ENCODE measurements at places on chromosomes 5 and 9. TPM values are rescaled to one million over a fixed set of nuclear protein-coding genes. Genes with fewer than 3 reads are reported as not detected.

The PTPRD gene
- 142 TPM for polyA plus RNA-seq

The SEC24A gene
- polyA plus RNA-seq: 15.7 TPM

The TAF11L10 gene
- not detected for polyA plus RNA-seq

The CCL21 gene
- 142 TPM for polyA plus RNA-seq

The SPINK4 gene
- not detected for polyA plus RNA-seq

DNA sequence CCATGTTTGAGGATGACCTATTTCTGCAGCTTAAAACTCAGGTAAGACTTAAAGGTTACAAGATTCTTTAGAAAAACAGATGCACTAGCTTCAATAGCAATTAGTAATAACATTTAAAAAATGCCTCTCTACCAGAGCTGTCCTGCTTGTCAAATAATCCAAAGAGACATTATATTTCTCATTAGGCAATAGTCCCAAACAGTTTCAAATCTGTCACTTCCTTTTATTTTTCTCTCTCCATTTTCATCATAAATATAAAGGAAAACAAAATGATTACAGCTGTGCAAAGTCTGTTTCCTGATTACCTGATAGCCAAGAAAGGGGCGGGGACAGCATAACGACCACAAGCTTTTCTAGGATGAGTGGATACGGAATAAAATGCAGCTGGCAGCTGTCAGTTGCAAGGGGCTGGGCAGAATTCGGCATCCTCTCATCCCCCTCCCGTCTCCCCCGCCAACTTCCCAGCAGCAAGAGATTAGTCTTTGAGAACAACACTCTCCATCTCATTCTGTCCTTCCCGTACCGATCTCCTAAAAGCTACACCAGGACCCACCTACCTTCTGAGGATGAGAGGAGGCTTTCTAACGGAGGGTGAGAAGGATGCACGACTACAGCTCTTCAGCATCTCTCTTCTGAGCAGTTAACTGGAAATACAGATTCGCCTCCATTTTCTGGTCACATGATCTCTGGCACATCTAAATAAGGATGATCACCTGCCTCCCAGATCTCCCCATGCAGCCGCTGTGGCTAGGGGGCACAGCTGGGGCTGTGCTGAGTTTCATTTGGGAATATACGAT lies 72.5 kb upstream of the PCA3 start:
- DNase-seq: peak; percentile 61

GRCh38 chr5:113167985-113168384 lies 191.4 kb downstream of the DCP2 start:
- DNase-seq: no peak

DNA sequence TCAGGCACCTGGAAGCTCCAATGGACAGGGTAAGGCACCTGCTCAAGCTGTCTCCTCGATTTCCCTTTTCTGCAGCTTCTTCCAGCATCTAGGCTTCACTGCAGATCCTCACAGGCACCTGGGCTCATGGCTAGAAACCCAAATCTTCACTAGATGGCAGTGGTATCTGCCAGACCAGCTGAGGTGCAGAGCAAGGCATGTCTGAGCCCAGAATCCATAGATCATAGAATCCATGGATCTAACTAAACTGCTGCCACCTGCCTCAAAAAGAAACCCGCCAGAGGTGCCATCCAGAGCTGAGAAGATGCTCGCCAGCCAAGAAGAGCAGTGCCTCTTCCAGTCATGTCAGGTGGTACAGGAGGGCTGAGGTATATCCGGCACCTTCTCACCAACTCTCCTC lies 6.9 kb downstream of the SHC3 start:
- DNase-seq: no peak

DNA sequence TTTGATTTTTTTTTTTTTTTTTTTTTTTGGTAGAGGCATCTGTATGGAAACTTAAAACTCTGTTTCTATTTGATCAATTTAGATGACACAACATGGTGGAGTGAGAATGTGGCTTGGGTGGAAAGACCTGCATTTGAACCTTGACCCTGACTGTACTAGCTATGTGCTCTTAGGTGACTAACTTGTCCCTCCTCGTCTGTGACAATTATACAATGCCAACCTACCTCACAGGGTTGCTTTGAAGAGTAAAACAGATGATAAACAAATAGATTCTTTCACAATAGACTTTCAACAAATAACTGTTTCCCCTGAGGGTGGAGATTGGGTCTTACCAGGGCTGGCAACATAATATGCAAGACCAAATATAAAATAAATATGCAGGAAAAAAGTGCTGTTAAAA lies 109.3 kb downstream of the CRB2 start:
- no peak for DNase-seq

DNA sequence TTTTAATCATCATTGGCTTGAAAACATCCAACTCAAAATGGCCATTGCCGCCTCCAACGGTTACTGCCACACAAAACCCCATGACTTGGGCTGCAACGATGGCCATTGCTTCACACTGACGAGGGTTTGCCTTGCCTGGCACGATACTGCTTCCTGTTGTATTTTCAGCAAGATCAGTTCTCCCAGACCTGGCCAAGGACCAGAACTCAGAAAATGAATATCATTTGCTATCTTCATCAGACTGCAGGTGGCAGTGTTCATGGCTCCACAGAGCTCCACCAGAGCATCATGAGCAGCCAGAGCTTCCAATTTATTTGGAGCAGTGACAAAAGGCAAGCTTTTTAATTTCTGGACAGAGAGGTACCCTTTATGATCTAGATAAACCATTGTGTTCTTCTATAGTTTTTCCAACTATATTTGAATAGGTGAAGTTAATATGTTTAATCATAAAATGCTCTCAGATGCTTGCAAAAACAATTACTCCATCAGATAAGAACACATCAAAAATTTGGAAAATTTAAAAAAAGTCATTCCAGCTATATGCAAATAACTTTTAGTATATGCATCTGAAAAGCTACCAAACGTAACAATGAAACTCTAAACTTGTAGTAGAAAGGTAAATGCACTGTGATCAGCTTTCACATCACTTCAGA lies 10.4 kb downstream of the AMACR start:
- peak; percentile 66 for DNase-seq

- DNase-seq: peak; percentile 13
Measured at GRCh38 chr5:64939772-64940510, 171.2 kb downstream of the CWC27 start.

- DNase-seq: no peak
Measured at GRCh38 chr5:127060470-127060985, 12.8 kb downstream of the C5orf63 start.

- no peak for DNase-seq
Measured at GRCh38 chr5:582936-583635, 29.1 kb upstream of the CEP72 start.

GRCh38 chr9:34378376-34379060 lies 1.8 kb upstream of the MYORG start:
- DNase-seq: no peak

DNA sequence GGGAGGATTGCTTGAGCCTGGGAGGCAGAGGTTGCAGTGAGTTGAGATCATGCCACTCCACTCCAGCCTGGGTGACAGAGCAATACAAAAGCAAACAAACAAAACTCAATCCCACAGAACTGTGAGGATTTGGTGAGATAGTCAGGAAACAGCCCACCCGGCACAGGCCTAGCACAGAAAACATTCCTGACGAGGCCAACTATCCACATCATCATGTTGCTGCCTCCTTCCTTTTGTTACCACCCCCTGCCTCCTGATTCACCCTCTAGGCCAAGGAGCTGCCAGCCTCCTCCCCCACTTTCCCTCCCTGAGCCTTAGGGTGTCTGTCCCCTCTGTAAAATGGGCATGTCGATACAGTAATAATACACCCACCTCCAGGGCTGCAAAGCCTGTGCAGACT lies 39.0 kb downstream of the STK10 start:
- no peak for DNase-seq

- no peak for DNase-seq
Measured at GRCh38 chr9:68547417-68547816, 6.7 kb upstream of the TMEM252 start.

DNA sequence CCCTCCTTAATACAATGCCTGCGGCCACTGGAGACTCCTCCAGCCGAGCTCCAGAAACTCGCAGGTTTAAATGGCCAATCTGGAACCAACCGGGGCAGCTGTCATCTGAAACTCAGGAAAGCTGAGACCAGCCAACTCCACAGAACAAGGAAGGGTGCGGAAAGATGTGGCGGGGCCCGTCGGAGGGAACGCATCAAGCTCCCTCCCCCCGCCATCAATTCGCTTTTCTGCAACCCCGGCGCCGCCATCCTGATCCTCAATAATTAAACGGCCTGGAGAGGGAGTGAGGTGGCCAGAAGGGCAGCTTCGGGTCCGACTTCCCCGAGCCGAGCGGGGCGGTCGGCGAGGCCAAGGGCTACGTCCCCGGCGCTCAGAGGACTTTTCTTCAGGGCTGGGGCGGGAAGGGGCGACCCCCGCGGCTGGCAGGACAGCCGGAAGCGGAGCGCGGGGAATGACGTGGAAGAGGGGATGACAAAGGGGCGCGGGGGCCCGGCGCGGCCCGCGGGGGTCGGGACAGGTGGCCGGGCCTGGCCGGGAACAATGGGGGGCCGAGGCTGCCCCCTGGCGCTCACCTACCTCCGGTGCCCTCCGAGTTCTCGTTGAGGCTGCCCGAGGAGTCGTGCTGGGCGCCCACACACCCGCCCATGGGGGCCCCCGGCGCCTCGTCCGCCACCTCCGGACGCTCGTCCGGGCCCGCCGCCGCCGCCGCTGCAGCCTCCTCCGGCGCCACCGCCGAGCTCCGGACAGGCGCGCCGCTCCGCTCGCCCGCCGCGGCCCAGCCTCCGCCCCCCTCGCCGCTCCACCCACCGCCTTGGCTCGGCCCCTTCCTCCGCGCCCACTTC lies at the start of gene UBTD2:
Gene UBTD2, minus strand, starts transcription at position 745 of the 842 bp plus-strand sequence. Its CDS starts 99 bp downstream, at position 646.
- peak; percentile 75 for DNase-seq

DNA sequence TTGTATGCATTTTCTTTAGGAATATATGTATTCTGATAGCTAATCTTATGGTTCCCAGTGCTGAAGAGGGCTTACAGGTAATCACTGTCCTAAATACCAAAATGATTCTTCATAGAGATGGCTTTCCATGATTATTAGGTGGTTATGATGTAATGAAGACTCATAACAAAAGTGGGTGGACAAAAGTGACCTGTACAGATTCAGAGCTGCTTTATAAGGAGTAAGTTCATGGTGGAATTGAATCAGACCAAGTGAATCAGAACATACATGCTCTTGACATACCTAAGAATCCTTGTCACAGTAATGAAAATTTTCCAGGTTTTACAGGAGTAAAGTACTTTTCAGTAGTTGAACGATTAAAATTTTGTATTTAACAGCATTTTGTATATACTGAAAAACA lies 105.6 kb downstream of the NIPBL start:
- DNase-seq: no peak

DNA sequence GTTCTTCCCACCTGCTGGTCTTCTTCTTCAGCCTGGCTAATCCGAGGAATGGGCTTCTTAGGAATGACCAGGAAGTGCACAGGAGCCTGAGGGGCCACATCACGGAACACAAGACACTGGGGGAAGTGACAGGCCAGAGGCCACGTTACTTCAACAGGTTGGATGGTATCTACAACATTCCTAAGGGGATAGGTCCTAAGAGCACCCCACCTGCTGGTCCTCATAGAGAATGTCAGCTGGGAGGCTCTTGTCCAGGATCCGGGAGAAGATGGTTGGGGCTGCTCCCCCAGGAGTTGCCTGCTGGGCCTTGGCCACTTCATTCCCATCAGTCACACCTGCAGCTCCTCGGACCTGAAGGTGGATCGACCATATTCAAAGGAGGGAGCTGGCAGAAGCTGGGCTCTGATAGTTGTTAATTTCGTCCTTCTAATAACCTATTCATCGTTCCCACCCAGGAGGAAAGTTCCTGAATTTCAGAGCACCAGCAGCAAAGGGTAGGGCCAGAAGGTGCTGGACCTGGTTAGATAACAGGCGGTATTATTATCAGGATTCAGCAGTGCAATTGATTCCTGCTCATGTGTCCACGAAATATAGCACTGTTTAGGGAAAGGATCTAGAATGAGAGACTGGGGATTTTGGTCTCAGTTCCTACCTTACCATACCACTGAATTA lies 1.3 kb downstream of the HINT2 start:
- no peak for DNase-seq

DNA sequence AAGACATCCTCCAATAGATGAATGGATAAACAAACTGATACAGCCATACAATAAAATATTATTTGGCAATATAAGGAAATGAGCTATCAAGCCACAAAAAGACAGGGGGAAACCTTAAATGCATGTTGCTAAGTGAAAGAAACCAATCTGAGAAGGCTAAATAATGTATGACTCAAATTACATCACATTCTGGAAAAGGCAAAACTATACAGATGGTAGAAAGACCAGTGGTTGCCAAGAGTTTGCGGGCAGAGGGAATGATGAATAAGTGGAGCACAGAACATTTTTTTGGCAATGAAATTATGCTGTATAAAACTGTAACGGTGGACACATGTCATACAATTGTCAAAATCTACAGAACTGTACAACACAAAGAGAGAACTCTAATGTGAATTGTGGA lies 63.3 kb downstream of the CSF2 start:
- no peak for DNase-seq

GRCh38 chr5:126098330-126099017 lies 324.7 kb upstream of the GRAMD2B start:
- DNase-seq: no peak

GRCh38 chr5:60007729-60008128 lies 114.2 kb upstream of the PDE4D start:
- no peak for DNase-seq

- DNase-seq: no peak
Measured at GRCh38 chr5:122999947-123000563, 36.5 kb downstream of the PPIC start.

Measured in right lung (tissue), 10 donors.